NCI-H1092 treated with DMSO at 0.1 percent for 48 hours (cell line): ENCODE measurements at places on chromosomes 7 and 10.

DNA sequence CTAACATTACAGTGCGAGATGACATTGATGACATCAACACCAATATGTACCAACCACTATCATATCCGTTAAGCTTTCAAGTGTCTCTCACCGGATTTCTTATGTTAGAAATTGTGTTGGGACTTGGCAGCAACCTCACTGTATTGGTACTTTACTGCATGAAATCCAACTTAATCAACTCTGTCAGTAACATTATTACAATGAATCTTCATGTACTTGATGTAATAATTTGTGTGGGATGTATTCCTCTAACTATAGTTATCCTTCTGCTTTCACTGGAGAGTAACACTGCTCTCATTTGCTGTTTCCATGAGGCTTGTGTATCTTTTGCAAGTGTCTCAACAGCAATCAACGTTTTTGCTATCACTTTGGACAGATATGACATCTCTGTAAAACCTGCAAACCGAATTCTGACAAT, 4.3 kb downstream of the GPR22 start:
- no peak for DNase-seq

DNA sequence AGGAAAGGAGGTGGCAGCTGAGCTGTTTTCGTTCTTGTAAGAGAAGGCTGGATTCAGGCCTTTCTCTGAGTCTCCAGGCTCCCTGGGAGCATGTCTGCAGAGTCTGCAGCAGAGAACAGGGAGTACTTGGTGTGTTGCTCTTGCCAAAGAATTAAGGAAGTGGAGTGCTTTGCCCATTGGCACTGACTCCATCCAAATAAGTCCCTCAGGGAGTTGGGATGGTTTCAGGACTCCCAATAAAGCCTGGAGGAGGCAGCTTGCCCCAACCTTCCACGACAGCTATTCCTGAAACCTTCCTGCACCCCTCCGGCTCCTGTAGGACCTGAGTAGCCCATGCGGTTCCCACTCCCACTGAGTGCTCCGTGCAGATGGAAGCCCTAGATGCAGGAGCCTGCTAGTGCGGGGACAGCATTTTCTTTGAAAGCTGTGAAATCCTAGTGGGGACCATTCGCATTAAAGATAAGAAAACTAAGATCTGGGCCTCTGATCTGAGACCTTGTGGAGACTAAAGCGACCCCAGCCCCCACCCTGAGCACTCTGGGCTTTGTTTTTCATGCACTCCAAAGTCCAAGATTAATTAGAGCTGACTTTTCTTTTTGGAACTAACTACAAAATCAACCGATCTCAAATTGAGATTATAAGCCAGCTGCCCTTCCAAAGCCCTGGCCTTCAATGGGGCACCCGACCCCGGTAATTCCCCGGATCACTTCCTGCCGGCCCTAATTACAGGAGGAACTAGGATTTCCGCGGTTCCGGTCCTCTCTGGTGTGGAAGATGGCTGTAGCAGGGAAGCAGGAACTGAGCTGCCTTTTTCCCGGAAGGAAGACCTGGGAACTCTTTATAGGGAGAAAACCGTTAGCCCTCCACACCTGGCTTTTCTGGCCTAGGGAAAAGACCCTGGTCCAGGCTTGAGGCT, 110.2 kb downstream of the COL13A1 start:
- no peak for DNase-seq

DNA sequence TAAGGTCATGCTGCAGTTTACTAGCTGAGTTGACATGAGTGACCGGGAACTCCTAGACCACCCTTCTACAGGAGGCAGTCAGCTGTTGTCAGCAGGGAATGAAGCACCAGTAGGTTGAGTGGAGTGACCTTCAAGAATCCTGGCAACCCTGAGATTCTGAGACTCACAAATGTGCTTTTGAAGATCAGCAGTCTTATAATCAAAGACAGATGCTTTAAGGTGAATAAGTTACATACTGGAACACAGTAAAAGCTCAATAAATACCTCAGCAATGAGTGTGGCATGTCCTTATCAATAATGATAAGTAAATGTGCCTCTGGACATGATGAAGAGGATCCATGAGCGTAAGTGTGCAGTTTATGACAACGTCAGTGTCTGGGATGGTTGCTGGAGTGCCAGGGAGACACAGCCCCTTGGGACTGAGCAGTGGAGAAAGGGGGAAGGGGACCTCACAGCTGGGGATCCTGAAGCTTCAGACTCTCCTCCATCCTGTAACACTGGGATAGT, 11.9 kb upstream of the OR6V1 start:
- no peak for DNase-seq

- DNase-seq: peak; percentile 50
Measured at GRCh38 chr7:85730012-85730411, 543.2 kb upstream of the SEMA3D start.

- DNase-seq: no peak
Measured at GRCh38 chr7:142172932-142173331, 61.4 kb downstream of the MGAM2 start.
